Airway epithelial cell (primary cell): ENCODE measurements at places on chromosomes 6 and 20. TPM values are rescaled to one million over a fixed set of nuclear protein-coding genes. Genes with fewer than 3 reads are reported as not detected.

The SLC35D3 gene
- not detected in 2 replicates for total RNA-seq

The MOXD1 gene
- total RNA-seq, result 0.88 and 1.6 TPM in 2 replicates

The IP6K3 gene
- 0.07 TPM in 1 of 2 replicates, not detected in the other for total RNA-seq

The PPP1R3D gene
- 8.8 and 10.9 TPM in 2 replicates for total RNA-seq

The EYS gene
- total RNA-seq, result 0.28 and 0.37 TPM in 2 replicates

The DDX27 gene
- total RNA-seq, result 34.9 TPM in 2 replicates

The ZC3H12D gene
- total RNA-seq, result not detected in 2 replicates

The ADGB gene
- total RNA-seq, result not detected in 2 replicates

The SLC32A1 gene
- not detected in 2 replicates for total RNA-seq

The PPP1R16B gene
- total RNA-seq, result under 0.01 TPM in 1 of 2 replicates, not detected in the other

The HLA-DPA1 gene
- not detected in 2 replicates for total RNA-seq

The LST1 gene
- not detected in 2 replicates for total RNA-seq

The TRIM15 gene
- not detected in 2 replicates for total RNA-seq

The CFB gene
- total RNA-seq, result 3.1 and 3.9 TPM in 2 replicates

The ZSCAN26 gene
- 5.0 and 7.4 TPM in 2 replicates for total RNA-seq

The PRND gene
- total RNA-seq, result not detected in 2 replicates

The CTCFL gene
- not detected in 2 replicates for total RNA-seq

The RAET1E gene
- 13.7 and 16.3 TPM in 2 replicates for total RNA-seq

The ACOT13 gene
- total RNA-seq, result 17.1 and 28.6 TPM in 2 replicates

The NOTCH4 gene
- total RNA-seq, result 0.71 and 0.98 TPM in 2 replicates

The TFEB gene
- 11.4 and 14.2 TPM in 2 replicates for total RNA-seq

The SPATA25 gene
- 0.33 TPM in 1 of 2 replicates, not detected in the other for total RNA-seq

The CYP21A2 gene
- 0.28 TPM in 1 of 2 replicates, not detected in the other for total RNA-seq

The SLC4A11 gene
- 7.9 and 13.0 TPM in 2 replicates for total RNA-seq

The TFAP2B gene
- total RNA-seq, result not detected in 2 replicates

The SYNDIG1 gene
- total RNA-seq, result not detected in 2 replicates

The ZNF391 gene
- 0.65 and 2.8 TPM in 2 replicates for total RNA-seq

The STX11 gene
- total RNA-seq, result 1.5 and 1.7 TPM in 2 replicates

The EEF1E1 gene
- 30.3 and 59.9 TPM in 2 replicates for total RNA-seq

The UBE2J1 gene
- 16.2 and 19.0 TPM in 2 replicates for total RNA-seq

The TMC2 gene
- total RNA-seq, result not detected in 2 replicates

The KIF25 gene
- not detected in 2 replicates for total RNA-seq

The RIMS4 gene
- total RNA-seq, result not detected in 2 replicates

The GRM4 gene
- 0.07 TPM in 1 of 2 replicates, not detected in the other for total RNA-seq

The ZNF341 gene
- 3.4 and 3.6 TPM in 2 replicates for total RNA-seq

The PACSIN1 gene
- total RNA-seq, result not detected in 2 replicates

The NKAIN2 gene
- not detected in 2 replicates for total RNA-seq

The HNF4A gene
- not detected in 2 replicates for total RNA-seq

The RIMS1 gene
- 0.35 TPM in 1 of 2 replicates, not detected in the other for total RNA-seq

The MEI4 gene
- not detected in 2 replicates for total RNA-seq

The PDYN gene
- not detected in 2 replicates for total RNA-seq

The ISM1 gene
- total RNA-seq, result 0.28 TPM in 1 of 2 replicates, not detected in the other

The FGD2 gene
- total RNA-seq, result 0.63 and 1.0 TPM in 2 replicates

The TUBB2B gene
- total RNA-seq, result 2.6 and 2.9 TPM in 2 replicates

The IMPG1 gene
- total RNA-seq, result not detected in 2 replicates

The OPRM1 gene
- 0.42 TPM in 1 of 2 replicates, not detected in the other for total RNA-seq

The MEP1A gene
- total RNA-seq, result 0.14 and 0.21 TPM in 2 replicates

The GPR63 gene
- total RNA-seq, result 0.51 and 0.78 TPM in 2 replicates
